ENCODE measurements at places on chromosomes 6 and 20.

- no peak for DNase-seq
Observed at GRCh38 chr6:80962382-80962781, 790.1 kb downstream of the TENT5A start.

DNA sequence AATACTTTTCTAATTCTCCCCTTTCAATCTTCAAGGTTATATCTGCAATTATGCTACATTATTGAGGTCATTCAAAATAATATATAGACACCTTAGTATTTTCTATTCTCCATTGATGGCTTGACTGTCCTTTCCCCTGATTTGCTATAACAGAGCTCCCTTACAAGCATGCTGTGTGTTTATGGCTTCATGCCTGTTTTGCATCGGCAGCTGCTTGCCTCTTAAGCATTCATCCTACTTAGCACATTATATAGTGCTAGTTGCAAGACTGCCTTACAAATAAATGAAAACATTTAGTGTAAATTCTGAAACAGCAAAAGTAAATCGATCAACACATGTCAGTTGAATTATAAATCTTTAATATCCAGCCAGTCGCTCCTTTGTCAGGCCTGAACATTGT lies 476.2 kb upstream of the POU3F2 start:
- no peak for DNase-seq

DNA sequence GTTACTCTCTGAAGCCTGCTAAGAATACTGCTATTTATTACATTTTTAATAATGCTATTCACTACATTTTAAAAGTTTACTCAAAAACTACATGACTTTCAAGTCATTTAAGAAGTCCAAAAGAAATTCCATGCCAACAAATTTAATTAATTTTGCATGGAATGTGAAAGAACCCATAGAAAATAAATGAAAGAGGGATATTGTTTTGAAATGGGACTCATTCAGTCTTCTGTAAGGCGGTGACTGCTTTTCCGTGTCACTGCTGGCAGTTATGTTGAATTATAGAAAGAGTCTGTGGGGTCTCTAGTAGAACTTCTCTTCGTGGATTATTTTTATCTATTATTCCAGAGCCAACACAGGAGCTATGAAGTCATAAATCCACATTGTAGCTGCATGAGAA lies 211.2 kb downstream of the LAMA2 start:
- no peak for DNase-seq

GRCh38 chr6:131255434-131255833 lies 120.2 kb downstream of the AKAP7 start:
- DNase-seq, result no peak

GRCh38 chr20:10349118-10349517 lies 84.9 kb downstream of the MKKS start:
- DNase-seq, result no peak

DNA sequence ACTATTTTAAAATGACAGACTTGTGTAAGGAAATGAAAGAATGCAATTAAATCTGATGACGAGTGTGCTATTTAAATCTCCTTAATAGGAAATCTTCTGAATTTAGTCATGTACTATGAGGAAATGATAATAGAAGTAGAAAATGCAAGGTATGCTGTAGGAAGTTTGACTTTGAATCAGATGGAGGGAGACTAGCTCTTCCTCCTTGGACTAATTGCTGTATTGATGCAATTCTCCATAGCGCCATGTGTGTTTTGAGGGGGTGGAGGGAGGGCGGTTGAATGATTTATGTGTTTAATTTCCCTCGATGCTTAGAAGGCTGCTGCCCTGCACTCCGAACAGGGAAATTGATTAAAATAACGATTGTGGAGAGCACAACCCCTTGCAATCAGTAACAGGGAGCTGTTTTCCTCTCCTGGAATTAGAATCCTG lies 214.4 kb upstream of the PRND start:
- no peak for DNase-seq

DNA sequence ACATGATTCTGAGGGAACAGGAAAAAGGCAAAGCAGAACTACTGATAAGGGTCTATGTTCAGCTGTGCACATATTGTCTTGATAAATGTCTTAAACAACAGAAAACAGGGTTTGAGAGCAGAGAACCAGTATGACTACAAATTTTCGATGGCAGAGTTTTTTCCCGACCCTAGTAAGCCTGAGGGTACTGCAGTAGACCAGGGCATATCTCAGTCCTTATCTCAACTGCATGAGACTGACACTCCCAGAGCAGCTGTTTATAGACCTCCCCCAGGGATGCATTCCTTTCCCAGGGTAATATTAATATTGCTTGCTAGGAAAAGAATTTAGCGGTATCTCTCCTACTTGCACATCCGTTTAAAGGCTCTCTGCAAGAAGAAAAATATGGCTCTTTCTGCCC lies 1176.8 kb upstream of the ADGRB3 start:
- no peak for DNase-seq

- no peak for DNase-seq
Observed at GRCh38 chr20:53216478-53216855, 244.3 kb downstream of the TSHZ2 start.

DNA sequence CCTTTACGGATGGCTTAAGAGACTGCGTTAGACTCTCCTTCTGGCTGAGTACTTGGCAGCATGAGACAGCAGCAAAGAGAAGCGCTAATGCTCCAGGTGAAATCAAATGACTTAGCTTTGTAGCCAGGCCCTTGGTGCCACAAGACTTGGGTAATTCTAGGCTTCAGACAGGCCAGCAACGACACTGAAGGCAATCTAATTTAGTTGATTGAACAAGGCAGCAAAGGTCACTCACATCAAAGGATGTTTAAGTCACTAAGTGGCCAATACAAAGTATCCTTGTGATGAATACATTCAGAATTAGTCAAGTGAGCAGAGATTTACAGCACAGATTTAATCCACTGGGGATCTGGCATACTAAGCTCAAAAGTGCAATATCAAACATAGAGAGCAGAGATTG lies 113.2 kb downstream of the FAM83B start:
- no peak for DNase-seq

DNA sequence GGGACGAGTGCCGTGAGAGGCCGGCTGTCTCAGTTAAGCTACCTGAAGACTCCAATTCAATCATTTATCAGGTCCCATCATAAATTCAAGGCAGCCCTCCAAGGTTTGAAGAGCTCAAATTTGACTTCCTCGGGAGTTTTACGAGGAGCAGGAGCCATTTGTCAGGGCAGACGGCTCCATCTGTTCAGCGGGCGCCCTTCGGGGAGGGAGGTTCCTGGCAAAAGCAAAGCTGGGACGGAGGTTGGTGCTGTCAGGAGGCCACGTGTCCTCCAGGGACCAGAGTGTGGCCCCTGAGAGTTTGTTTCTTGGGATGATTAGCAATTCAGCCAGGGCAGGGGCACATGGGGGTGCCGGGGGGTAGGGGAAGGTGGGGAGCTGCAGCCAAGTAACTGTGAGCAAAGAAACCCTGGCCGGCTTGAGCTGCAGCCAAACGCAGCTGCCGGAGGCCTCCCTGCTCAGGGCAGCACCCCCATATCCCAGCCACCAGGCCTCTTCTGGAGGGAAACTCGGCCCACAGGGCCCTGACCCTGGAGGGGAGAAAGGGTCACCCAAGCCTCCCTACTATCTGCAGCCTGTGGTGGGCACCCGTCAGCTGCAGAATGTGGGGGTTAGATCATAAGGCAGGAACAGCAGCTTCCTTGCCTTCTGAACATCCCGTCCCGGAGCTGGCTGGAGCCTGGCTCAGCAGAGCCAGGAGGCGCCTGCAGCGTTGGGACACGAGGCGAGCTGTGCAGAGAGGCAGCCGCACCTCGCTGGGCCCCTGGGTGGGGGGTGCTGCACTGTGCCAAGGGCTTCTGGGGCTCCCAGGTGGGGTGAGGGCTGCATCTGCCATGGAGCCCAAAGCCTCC lies 63.6 kb upstream of the GATA5 start:
- no peak for DNase-seq

- DNase-seq, result no peak
Observed at GRCh38 chr6:80366714-80367113, 260.2 kb downstream of the BCKDHB start.

DNA sequence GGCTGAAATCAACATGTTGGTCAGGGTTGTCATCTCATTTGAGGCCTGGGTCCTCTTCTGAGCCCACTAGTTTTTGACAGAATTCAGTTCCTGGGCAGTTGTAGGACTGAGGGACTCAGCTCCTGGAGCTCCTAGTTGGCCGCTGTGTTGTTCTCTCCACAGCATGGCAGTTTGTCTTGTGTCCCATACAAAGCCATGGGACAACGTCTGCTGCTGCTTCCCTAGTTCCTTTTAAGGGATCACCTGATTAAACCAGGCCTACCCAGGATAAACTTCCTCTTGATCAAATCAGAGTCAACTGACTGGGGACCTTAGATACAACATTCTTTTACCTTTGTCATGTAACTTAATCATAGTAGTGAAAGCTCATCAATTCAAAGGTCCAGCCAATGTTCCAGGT lies 141.0 kb downstream of the BCAS1 start:
- DNase-seq, result no peak

DNA sequence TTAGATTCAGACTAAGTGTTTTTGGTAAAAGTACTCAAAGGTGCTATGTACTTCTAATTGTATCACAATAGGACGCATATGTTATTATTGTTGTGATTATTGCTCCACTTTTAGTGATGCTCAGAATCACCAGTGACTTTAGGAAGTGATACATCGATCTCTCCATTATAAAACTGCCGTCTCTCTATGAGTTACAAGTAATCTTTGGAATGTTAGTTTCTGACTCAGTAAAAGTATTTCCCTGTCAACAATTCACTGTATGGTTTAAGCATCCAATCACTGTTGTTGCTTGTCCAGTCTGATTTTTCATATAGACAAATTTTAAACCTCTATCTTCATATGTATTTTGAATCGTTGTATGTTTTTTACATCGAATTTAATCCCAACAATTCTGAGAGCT lies 9.4 kb downstream of the DCBLD1 start:
- DNase-seq, result no peak

GRCh38 chr6:56372406-56372995 lies 125.1 kb upstream of the COL21A1 start:
- DNase-seq, result no peak

GRCh38 chr20:25273541-25274358 lies 25.9 kb downstream of the PYGB start:
- no peak for DNase-seq

DNA sequence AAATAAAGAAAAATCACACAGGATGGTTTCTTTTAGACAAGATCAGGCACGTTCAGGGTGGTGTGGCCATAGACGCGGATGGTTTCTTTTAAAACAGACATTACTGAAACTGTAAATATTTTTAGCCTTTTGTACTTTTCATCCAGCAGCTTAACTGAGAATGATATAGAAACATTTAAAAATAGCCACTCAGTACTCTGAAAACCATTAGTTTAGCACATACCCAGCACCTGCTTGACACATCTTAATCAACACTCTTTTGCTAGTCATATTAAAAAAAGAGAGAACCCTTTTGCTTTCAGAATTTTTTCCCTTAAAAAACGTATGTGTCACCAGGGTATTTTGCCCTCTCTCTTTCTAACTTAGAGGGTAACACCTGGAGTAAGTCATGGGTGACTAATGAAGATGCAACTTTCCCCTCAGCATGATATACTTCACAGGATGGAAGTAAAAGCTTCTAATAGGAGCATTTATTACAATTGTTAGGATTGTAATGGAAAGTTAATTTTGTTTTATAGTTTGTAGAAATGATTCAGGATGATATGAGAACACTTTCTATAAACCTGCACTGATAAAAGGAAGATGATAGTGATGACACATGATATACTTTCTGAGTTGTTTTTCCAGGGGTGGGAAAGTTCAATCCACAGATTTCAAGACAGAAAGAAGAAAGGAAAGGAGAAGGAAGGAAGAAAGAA lies 45.2 kb downstream of the BACH2 start:
- no peak for DNase-seq

- DNase-seq, result no peak
Observed at GRCh38 chr20:79565-79964, 7.9 kb upstream of the DEFB125 start.

- no peak for DNase-seq
Observed at GRCh38 chr6:14711056-14711703, 534.7 kb upstream of the JARID2 start.

- no peak for DNase-seq
Observed at GRCh38 chr20:52668626-52669025, 303.5 kb upstream of the TSHZ2 start.

DNA sequence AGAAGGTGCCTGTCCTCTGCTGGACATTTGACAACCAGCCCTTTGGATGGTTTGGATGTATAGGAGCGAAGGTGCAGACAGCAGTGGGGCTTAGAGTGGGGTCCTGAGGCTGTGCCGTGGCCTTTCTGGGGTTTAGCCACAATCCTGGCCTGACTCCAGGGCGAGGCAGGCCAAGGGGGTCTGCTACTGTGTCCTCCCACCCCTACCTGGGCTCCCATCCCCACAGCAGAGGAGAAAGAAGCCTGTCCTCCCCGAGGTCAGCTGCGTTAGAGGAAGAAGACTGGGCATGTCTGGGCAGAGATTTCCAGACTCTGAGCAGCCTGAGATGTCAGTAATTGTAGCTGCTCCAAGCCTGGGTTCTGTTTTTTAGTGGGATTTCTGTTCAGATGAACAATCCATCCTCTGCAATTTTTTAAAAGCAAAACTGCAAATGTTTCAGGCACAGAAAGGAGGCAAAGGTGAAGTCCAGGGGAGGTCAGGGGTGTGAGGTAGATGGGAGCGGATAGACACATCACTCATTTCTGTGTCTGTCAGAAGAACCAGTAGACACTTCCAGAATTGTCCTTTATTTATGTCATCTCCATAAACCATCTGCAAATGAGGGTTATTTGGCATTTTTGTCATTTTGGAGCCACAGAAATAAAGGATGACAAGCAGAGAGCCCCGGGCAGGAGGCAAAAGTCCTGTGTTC lies 1.3 kb upstream of the CDKN1A start:
- no peak for DNase-seq

DNA sequence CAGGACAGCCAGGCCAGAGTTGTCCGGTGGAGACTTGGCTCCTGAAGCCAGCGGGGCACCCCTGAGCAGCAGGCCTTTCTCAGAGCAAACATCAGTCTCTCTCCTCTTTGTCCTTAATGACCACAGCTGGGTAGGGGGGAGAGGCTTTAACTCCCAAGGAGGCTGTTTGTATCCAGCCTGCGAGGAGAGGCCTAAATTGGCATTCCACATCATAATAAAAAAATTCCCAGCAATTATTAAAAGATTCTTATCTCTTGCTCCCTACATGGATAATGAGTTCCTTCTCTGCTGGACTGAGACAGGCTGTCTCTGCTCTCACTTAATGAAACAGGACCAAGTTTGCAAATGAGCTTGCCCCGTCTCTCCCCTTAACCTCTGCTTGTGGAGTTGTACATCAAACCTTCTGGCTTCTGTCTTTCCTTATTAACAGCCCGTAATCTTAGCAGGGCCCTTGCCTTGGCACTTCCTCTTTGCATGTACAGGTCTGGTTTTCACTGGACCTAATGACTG lies 838.2 kb downstream of the MAFB start:
- DNase-seq, result no peak

DNA sequence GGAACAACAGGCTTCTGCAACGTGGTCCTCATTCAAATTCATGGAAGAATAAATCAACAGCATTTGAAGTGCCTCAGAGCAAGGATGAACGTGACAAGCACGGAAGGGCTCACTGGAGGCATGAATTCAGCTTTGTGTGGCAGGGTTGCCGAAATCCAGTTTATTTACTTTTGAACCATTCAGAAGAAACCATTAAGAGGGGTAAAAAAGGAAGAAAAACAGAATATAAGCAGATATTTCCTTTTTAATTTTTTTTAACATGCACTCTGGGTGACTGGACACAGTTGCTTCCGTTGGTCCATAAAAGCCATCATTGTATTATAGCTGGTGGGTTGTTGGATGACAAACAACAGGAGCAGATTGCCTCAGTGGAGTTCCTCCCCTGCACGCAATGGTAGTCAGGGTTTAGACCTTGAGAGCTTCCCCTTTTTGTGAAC lies 17.3 kb upstream of the SNRPB2 start:
- no peak for DNase-seq
